ENCODE measurements at places on chromosomes 3 and 15.
A peak's percentile ranks its signal among the peaks of the same experiment; 100 is the strongest.

DNA sequence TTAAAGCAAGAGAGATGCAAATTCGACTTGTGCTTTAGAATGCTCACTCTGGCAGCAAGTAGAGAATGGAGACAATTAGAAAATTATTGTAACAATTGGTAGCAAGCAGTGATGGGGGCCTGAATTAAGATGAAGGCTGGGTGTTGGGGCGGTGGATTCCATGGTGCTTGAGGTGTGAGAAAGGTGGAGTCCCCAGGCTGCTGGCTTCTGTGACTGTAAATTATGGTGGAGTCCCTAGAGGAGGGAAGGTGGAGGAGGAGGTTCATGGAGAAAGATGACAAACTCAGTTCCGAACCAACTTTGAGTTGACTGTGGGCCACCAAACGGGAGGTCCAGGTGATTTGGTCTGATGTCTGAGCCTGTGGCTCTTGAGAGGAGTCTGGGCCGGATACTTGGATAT is 10.7 kb upstream of the SMAD3 start:
- DNase-seq, result no peak

DNA sequence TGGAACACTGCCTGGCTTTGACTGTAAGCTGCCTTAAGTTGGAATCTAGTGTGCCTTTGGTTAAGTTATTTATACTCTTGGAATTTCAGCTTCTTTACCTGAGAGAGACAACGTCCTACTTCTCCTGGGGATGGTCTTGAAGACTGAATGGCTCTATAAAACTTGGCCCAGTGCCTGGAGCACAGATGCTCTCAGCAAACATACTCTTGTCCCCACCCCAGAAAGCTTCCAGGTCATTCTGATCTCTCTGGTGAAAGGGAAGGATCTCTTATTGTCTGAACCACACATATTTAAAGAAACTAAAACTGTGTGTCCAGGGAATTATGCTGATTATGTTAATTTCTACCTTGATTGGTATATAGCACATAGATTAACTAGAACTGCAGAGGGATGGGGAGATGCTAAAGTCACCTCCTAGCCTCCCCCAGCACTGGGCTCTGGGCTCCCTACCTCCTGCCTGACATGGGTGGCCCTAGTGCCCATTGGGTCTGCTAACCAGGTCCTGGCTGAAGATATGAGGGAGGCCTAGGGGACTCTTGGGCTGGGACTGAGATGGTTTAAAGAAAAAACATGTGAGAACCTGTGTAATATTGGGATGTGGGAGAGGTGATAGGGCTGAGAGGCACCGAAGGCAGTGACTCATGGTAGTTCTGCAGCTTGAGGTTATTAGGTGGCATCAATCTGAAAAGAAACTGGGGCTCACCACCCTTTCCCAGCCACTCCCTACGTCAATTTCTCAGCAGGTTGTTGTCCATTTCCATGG is 171.0 kb downstream of the RPLP1 start:
- no peak for DNase-seq

DNA sequence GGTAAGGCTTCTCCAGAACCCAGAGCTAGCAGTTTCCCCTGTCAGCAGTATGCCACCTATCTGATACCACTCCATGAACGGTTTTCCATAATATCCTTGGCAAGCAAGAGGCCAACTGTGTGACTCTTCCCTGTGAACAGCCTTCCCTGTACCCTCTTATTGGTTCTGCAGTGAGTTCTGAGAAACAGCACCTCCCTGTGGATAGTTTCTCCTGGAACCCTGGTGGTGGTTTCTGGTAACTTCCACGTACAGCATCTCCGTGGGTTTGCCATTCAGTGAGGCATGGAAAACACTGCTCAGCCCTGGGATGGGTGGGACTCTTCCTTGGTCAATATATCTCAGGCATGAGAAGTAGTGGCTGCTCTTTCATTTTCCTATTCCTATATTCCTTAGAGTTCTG is 19.4 kb upstream of the SERPINI2 start:
- DNase-seq, result no peak

DNA sequence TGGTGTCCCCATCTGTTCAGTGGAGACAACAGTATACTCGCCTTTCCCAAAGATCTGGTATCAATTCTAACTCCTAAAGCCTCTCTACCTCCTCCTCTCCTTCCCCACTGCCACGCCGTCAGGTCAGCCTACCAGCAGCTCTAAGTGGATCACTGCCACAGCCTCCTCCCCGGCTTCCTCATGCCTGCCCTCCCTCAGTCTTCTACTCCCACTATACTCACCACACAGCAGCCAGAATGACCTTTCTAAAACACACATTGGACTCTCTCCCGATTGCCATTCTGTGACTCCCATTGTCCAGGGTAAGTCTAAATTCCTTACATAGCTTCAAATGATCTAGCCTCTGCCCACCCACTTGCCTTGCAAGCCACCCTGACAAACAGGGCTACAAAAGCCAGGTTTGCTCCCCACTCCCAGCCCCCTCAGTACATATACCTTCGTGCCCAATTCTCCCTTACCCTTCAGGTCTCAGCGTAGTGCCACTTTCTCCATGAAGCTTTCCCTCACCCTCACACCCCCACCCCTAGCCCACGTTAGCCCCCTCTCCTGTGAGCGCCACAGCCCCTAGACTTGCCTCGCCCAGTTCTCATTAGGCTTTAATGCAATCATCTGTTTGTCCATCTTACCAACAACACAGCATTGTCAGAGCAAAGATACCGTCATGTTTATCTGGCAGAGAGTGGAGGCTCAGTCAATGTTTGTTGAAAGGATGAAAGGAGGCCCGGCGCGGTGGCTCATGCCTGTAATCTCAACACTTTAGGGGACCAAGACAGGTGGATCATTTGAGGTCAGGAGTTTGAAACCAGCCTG is 9.5 kb upstream of the SEMA7A start:
- no peak for DNase-seq

DNA sequence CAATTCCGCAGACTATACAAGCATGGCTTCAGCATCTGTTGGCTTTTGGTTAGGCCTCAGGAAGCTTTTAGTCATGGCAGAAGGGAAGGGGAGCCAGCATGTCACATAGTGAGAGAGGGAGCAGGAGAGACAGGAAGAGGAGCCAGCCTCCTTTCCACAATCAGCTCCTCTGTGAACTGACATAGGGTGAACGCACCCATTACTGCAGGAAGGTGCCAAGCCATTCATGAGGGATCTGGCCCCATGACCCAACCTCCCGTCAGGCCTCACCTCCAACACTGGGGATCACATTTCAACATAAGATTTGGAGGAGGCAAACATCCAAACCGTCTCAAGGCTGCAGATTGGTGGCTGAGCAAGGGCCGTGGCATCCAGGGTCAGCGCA is 106.3 kb downstream of the LRRK1 start:
- DNase-seq, result no peak

GRCh38 chr3:101779822-101780381 is 891 bp downstream of the NXPE3 start:
- DNase-seq, result no peak

- DNase-seq, result no peak
These were observed 315.9 kb upstream of the GPR149 start for GRCh38 chr3:154745929-154746328.

- DNase-seq, result no peak
These were observed 293.0 kb downstream of the UBE2E2 start for GRCh38 chr3:23496165-23496564.

GRCh38 chr3:192187485-192188051 is 539.8 kb downstream of the FGF12 start:
- DNase-seq, result no peak

GRCh38 chr3:41163421-41163820 is 35.9 kb upstream of the CTNNB1 start:
- no peak for DNase-seq

- DNase-seq, result no peak
These were observed 214.8 kb downstream of the FMN1 start for GRCh38 chr15:32979710-32980109.

GRCh38 chr3:138809500-138810256 is 25.1 kb downstream of the PIK3CB start:
- DNase-seq, result no peak

GRCh38 chr3:115627180-115628074 is 4.1 kb downstream of the GAP43 start:
- DNase-seq, result no peak

DNA sequence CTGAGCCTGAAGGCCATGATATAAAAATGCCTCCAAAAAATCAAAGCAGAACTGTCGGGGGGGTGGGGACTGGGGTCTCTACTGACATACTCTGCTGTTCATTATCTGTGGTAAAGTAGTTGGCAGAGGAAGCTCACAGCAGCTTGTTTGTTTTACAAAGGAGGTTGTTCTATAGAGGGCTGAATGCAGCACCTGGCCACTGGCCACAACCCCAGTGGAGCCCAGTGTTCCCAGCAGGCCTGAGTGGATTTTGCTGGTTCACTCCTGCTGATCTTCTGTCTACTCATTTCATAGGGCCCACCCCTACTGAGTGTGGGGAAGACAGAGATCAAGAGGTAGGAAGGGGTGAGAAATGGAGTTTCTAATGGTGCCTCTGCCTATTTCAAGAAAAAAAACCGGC is 125.5 kb downstream of the DIPK2A start:
- no peak for DNase-seq

DNA sequence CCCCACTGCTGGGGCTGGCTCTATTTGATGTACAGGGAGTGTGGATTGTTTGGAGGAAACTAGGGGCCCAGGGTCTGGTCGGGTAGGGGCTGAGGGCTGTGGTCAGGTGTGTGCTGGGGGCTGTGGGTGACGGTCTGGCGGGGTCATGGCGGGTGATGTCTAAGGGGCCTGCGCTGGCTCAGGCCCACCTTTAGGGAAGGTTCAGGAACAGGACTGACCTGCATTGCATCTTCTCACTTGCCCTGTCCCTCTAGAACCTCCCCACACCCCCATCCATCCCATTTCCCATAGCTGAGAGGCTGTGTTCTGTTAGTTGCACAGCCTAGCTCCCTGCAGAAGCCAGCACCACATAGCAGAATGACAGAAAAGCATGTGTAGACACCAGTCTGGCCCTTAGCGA is 39.1 kb downstream of the SCN5A start:
- DNase-seq, result no peak

DNA sequence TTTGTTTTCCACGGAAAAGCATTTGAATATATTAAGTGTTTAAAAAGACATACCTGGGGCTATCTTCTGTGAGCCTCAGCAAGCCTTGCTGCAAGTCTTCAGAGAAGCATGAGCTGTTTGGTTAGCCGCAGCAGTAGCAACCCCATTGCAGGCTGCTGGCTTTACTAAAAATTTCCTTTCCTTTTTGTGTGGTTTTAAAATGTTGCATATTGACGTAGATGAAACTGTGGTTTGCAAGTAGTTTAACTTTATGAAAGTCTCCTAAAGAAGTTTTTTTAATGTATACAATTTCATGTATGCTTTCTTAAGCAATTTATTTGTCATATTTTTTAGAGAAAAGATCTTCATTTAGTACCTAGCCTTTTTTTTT is at the start of gene GPR171:
TSS of gene GPR171 (minus strand) at position 166 of the 370 bp plus-strand sequence. CDS start 3,830 bp downstream, outside the sequence.
- peak; percentile 83 for DNase-seq

- no peak for DNase-seq
These were observed 839.9 kb downstream of the AGBL1 start for GRCh38 chr15:86919581-86919980.

- DNase-seq, result no peak
These were observed 1138.4 kb downstream of the SI start for GRCh38 chr3:163939926-163940325.

DNA sequence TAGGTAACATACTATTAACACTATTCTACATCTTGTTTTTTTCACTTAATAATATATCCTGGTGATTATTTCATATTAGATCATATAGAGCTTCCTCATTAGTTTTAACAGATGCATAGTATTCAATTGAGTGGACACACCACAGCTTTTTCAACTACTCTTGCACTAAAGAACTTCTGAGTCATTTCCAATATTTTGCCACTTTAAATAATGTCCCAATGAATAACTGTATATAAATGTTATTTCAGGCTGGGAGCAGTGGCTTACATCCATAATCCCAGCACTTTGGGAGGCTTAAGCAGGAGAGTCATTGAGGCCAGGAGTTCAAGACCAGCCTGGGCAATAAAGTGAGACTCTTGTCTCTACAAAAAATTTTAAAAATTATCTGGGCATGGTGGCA is 26.9 kb downstream of the MAP1A start:
- no peak for DNase-seq

GRCh38 chr3:40821315-40821714 is 296.6 kb downstream of the ZNF621 start:
- DNase-seq, result no peak

DNA sequence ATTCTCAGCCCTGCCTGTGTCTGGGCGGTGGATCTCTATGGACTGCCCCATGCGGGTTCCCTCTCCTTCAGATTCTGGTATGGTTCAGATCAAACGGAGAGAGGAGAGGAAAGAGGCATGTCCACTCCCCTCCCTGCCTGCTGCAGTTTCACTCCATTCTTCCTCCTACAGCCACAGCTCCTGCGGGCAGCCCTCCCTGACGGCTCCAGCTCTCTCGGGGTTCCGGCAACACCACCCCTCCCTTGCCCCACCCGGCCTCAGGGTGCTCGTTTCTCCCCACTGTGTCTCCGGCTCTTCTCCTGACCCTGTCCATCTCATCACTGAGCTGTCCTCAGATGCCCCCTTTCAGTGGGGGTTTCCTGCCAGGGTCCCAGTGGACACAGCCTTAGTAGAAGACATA is 13.9 kb downstream of the TRH start:
- no peak for DNase-seq

GRCh38 chr15:85564686-85565085 is 184.3 kb downstream of the AKAP13 start:
- DNase-seq, result no peak

DNA sequence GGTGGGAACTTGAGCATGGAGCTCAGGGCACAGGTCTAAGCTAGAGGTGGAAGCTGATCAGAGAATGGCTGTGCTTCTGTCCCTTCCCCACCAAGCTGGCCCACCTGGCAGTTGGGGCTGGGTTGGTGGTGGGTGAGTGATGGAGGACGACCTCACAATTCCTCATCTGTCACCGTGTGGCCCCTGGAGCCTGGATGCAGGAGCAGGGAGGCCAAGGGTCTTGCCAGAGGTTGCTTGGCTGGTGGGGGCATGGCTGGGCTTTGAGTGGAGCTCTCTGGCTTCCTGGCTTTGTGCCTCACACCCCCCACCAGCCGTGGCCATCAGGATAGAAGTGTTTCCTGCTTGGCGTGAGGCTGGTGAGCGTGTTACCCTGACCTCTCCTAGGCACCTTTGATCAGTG is 36.0 kb downstream of the FBLN2 start:
- no peak for DNase-seq

DNA sequence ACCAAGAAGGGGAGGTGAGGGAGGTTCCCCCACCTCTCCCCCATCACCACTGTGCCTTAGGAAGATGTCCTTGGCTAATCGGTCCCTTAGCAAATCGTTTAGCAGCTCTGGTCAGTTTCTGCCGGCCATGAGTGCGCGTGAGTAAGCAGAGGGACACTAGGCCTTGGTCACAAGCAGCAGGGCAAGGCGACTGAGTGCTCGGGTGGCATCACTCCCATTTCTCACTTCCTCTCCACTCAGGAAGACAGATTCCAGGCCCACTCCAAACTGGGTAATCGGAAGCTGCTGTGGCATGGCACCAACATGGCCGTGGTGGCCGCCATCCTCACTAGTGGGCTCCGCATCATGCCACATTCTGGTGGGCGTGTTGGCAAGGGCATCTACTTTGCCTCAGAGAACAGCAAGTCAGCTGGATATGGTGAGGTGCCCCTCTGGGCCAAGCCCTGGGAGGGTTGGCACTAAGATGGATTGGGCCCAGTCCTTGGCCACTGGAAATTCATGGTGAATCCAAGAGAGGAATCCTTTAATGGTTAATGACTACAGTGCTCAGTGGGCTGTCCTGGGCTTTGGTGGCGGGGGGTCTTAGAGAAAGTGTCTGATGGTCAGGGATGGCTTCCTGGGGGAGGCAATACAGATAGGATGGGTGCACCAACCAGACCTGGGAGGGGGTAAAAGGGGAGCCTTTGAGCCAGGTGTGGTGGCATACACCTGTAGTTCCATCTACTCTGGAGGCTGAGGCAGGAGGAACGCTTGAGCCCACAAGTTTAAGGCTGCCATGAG is 4.0 kb downstream of the PARP3 start:
- DNase-seq, result no peak

- DNase-seq, result no peak
These were observed 21.4 kb upstream of the KPNA1 start for GRCh38 chr3:122535964-122536631.
